H9 (cell line): ENCODE measurements at places on chromosomes 4 and X. TPM values are rescaled to one million over a fixed set of nuclear protein-coding genes. Genes with fewer than 3 reads are reported as not detected.
A peak's percentile ranks its signal among the peaks of the same experiment; 100 is the strongest.

ZNF280C gene
- total RNA-seq: 6.6 and 8.2 TPM in 2 replicates

SRPK3 gene
- total RNA-seq: not detected in 2 replicates

TMPRSS11D gene
- not detected in 2 replicates for total RNA-seq

NXF2B gene
- total RNA-seq: not detected in 2 replicates

ENPEP gene
- total RNA-seq: 0.44 and 0.83 TPM in 2 replicates

ZNF732 gene
- 13.4 and 13.6 TPM in 2 replicates for total RNA-seq

CACNA1F gene
- total RNA-seq: 0.94 and 1.4 TPM in 2 replicates

DNA sequence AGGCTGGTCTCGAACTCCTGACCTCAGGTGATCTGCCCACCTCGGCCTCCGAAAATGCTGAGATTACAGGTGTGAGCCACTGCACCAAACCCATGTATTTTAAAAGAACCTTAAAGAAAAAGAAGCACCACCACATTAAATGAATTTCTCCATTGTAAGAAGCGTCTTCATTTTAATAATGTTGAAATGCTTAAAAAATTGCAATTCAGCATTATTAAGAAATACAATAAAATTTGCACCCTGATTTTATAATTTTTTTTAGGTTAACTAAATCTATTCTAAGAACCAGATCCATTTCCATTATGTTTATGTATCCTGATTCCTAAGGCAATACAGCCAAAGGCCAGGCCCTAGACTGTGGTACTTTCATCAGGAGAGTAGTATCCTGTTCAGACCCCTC lies 167.2 kb downstream of the BTC start:
- H3K4me1 ChIP-seq: no peaks in the 10 kb centered on the region
- no peak overlapping the region for H3K27ac ChIP-seq
- H3K36me3 ChIP-seq: no peaks in the 10 kb centered on the region
- H3K4me3 ChIP-seq: no peak overlapping the region
- DNase-seq: no peak

DNA sequence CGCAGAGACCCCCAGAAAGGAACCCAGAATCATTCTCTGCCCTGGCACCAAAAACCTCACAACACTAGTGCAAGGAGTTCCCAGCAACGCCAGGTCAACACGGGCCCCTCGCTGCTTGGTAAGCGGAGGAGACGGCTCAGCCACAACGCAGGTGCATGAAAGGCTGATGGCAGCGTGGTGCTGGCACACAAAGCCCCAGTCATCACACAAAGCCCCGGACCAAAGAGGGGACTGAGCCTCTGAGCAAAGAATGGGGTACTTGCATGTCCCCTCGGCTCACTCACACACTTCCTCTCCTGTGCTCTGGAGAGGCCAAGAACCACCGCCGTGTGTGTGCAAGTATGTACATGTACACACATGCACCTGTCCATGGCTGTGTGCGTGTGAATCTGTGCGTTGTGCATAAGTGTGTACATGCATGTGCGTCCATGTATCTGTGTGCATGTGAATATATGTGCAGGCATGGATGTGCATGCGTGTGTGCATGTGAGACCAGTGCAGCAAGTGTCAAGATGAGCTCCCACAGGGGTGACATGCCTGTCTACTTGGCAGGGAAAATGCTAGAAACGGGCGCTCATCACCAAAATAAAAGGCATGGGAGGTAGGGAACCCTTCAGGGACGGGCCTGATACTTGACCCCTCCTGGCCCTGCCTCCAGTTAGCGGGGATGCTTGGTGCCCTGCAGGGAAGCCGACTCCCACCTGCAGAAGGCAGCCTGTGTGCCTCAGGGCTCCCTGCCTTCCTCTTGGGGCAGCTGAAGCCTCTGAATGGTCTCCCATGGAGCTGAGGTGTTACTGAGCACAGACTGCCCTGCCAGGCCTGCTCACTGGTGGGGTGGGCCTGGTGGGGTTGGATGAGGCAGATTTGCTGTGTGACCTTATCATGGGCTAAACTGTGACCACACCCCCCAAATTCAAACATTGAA lies 60.4 kb downstream of the ZFYVE28 start:
- no peaks in the 10 kb centered on the region for H3K36me3 ChIP-seq
- H3K27me3 ChIP-seq: no peaks in the 10 kb centered on the region
- no peak overlapping the region for H3K27ac ChIP-seq
- DNase-seq: no peak

DNA sequence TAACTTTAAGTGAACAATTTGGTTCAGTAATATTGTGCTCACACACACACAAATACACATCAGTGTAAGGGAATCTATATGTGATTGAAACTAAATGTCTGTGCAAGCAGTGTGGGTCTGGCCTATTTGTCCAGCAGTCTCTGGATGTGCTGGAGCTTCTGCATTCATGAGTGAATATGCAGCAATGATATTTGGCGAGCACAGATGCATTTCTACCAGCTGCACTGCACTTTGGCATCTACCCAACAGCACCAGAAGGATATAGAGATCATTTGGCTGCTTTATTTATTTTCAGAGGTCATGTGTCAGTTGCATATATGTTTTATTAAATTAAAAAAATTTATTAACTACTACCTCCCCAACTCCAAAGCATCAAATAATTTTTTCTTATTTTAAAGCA lies 613.4 kb upstream of the NR3C2 start:
- no peak overlapping the region for H3K4me3 ChIP-seq
- DNase-seq: no peak
- H3K4me1 ChIP-seq: no peaks in the 10 kb centered on the region
- no peaks in the 10 kb centered on the region for H3K27me3 ChIP-seq

GRCh38 chr4:77650787-77651186 lies 45.2 kb downstream of the CXCL13 start:
- H3K4me1 ChIP-seq: no peaks in the 10 kb centered on the region
- DNase-seq: no peak
- H3K4me3 ChIP-seq: no peak overlapping the region
- no peak overlapping the region for H3K27ac ChIP-seq
- no peaks in the 10 kb centered on the region for H3K27me3 ChIP-seq

GRCh38 chrX:14902537-14902936 lies 29.3 kb downstream of the MOSPD2 start:
- no peak overlapping the region for H3K4me3 ChIP-seq
- H3K4me1 ChIP-seq: no peaks in the 10 kb centered on the region
- peaks cover 24% of the 10 kb centered on the region for H3K36me3 ChIP-seq

GRCh38 chr4:140790171-140790570 lies 34.0 kb upstream of the TBC1D9 start:
- no peaks in the 10 kb centered on the region for H3K27me3 ChIP-seq
- DNase-seq: no peak
- peaks cover 4% of the 10 kb centered on the region; the same call in 1 of the 3 replicates for H3K36me3 ChIP-seq
- H3K4me3 ChIP-seq: no peak overlapping the region

DNA sequence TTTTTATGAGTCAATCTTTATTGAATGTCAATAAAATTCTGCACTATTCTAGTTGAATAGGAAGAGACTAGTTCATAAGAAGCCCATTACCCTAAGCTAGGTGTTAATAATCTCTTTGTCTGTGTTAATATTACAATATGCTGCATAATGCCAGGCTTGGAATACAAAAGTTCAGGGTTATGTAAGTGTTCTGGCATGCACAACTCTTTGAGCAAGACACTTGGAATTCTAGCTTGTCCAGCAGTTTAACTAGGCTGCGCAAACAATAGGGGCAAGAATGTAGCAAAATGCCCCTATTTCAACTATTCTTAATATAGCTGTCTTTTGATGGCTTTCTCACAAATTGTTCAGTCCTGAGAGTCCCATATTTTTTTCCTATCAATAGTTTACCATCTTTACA lies 31.3 kb upstream of the ETNPPL start:
- no peaks in the 10 kb centered on the region for H3K36me3 ChIP-seq
- H3K27ac ChIP-seq: no peak overlapping the region
- H3K4me1 ChIP-seq: no peaks in the 10 kb centered on the region
- DNase-seq: no peak

DNA sequence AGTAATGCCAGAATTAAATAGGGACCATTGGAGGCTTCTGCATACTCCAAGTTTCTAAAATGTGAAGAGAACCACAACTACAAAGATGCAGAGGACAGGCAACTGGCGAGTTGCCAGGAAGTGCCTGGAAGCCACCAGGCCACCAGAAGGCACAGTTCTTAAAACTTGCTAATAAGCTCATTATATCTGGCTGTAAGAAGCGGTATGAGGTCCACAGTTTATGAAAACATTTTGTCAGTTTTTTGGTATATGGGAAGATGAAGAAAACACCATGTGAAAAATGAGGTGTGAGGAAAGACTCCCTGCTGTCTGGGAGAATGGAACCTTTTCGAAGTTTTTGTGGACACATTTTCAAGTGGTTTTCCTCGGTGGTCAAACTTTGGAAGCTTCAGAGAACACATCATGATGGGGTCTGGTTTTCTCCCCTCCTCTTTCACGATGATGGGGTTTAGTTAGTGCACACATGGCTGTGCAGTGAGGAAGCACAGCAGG lies 202.7 kb downstream of the NR3C2 start:
- no peaks in the 10 kb centered on the region for H3K36me3 ChIP-seq
- no peaks in the 10 kb centered on the region; the same call in 1 of the 2 replicates for H3K4me1 ChIP-seq
- no peak overlapping the region for H3K4me3 ChIP-seq
- no peak for DNase-seq
- H3K27ac ChIP-seq: no peak overlapping the region
- H3K27me3 ChIP-seq: no peaks in the 10 kb centered on the region

DNA sequence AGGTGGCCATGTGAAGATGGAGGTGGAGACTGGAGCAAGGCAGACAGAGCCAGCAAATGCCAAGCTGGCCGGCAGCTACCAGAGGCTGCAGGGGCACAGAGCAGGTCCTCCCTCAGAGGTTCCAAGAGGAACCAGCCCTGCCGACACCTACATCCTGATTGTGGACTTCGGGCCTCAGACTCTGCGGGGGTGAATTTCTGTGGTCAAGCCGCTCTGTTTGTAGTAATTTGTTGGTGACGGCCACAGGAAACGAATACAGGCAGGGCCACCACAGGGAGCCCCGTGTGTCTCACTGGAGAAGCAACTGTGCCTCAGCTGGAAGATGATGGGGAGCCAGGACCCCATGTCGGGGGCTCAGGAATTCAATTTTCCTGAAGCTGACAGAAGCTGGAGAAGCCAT lies 28.3 kb downstream of the ZFYVE28 start:
- H3K4me3 ChIP-seq: no peak overlapping the region; the same call in 2 of the 3 replicates
- H3K27me3 ChIP-seq: no peaks in the 10 kb centered on the region
- DNase-seq: no peak
- peaks cover 13% of the 10 kb centered on the region; the same call in 1 of the 2 replicates for H3K4me1 ChIP-seq
- no peak overlapping the region for H3K27ac ChIP-seq

DNA sequence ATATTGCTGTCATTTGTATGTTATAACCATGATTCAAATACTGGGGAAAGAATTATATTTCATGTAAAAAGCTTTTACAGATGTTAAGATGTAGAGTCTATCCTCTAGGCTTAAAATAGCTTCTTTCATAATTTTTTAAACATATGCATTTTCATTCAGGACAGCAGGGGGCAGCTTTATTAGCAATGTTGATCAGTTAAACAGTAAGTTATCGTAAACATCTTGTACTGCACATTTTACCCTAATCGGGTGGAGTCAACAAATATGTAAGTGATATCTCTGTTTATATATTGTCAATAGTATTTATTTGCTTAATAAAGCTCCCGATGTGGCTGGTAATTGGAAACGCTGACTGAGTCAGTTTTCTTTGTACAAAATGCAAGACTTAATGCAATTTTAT lies 142.5 kb upstream of the MED14 start:
- H3K27ac ChIP-seq: peak overlapping the region; percentile 91
- H3K4me1 ChIP-seq: peaks cover 7% of the 10 kb centered on the region; the same call in 1 of the 2 replicates
- DNase-seq: no peak
- H3K36me3 ChIP-seq: peaks cover 15% of the 10 kb centered on the region

- no peak overlapping the region for H3K4me3 ChIP-seq
- H3K27ac ChIP-seq: no peak overlapping the region
- no peaks in the 10 kb centered on the region for H3K27me3 ChIP-seq
- H3K4me1 ChIP-seq: peaks cover 3% of the 10 kb centered on the region; the same call in 1 of the 2 replicates
- no peak for DNase-seq
Measured at GRCh38 chrX:100946299-100946927, 17.7 kb upstream of the XKRX start.

GRCh38 chr4:116925900-116926457 lies 159.4 kb downstream of the TRAM1L1 start:
- no peaks in the 10 kb centered on the region for H3K36me3 ChIP-seq
- peak; percentile 63 for DNase-seq
- no peaks in the 10 kb centered on the region for H3K4me1 ChIP-seq
- no peak overlapping the region for H3K27ac ChIP-seq

DNA sequence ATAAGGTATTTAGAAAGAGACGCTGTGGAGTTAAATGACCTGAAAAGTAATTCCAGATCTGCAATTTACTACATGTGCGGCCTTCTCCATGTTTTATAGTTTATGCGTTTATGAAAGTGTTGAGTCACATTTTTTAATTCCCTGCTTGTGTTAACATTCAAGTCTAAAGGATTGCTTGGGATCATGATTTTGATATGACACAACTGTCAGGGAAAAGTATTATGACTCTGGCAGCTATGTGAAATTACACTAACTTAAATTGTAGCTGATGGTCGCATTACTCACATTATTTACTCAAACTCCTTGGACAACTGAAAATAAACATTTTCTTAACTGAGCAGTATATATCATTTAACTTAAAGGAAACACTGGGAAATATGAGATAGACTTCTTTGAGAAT lies 14.3 kb upstream of the GABRB1 start:
- H3K36me3 ChIP-seq: no peaks in the 10 kb centered on the region
- no peak for DNase-seq
- H3K4me3 ChIP-seq: no peak overlapping the region
- H3K27ac ChIP-seq: no peak overlapping the region
- no peaks in the 10 kb centered on the region for H3K4me1 ChIP-seq
- no peaks in the 10 kb centered on the region for H3K27me3 ChIP-seq

- no peak for DNase-seq
- no peak overlapping the region for H3K4me3 ChIP-seq
- no peaks in the 10 kb centered on the region for H3K27me3 ChIP-seq
- H3K4me1 ChIP-seq: no peaks in the 10 kb centered on the region
- H3K27ac ChIP-seq: no peak overlapping the region
Measured at GRCh38 chrX:27966955-27967354, 14.3 kb downstream of the DCAF8L1 start.

GRCh38 chr4:45358573-45359506 lies 632.5 kb upstream of the GNPDA2 start:
- no peak overlapping the region for H3K27ac ChIP-seq
- peak; percentile 39 for DNase-seq

DNA sequence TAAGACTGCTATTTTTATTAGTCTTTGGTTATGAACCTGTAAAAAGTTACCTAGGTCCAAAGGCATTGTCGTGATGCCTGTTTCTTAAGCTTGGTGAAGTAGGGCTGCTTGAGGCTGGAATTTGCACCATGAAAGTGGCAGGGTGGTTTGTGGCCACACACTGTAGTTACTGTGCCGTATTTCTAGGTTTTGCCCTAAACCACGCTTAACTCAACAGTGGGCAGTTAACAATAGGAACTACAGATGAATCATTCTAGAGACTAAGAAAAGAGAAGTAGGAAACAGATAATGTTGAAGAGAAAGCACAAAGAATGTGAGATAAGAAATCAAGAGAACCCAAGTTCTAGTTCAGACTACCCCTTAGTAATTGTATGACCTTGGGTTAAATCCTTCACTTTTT lies 11.5 kb downstream of the ETNPPL start:
- H3K27ac ChIP-seq: no peak overlapping the region
- H3K36me3 ChIP-seq: no peaks in the 10 kb centered on the region
- H3K4me1 ChIP-seq: no peaks in the 10 kb centered on the region
- H3K27me3 ChIP-seq: no peaks in the 10 kb centered on the region
- H3K4me3 ChIP-seq: no peak overlapping the region
- no peak for DNase-seq

GRCh38 chrX:106874075-106874474 lies 29.1 kb downstream of the RIPPLY1 start:
- H3K4me3 ChIP-seq: no peak overlapping the region
- H3K36me3 ChIP-seq: no peaks in the 10 kb centered on the region; the same call in 2 of the 3 replicates
- no peaks in the 10 kb centered on the region for H3K27me3 ChIP-seq
- no peak overlapping the region for H3K27ac ChIP-seq
